Bronchial smooth muscle cell (primary cell): ENCODE measurements at places on chromosomes 6 and 20. TPM values are rescaled to one million over a fixed set of nuclear protein-coding genes. Genes with fewer than 3 reads are reported as not detected.

ARFGEF3 gene
- under 0.01 TPM in 2 replicates for total RNA-seq

SPATA2 gene
- total RNA-seq, result 1.1 and 1.4 TPM in 2 replicates

ZSCAN31 gene
- 38.8 and 53.0 TPM in 2 replicates for total RNA-seq

ENPP3 gene
- 0.17 and 0.32 TPM in 2 replicates for total RNA-seq

ATXN1 gene
- 23.3 and 43.7 TPM in 2 replicates for total RNA-seq

CEP162 gene
- total RNA-seq, result 4.7 and 6.4 TPM in 2 replicates

NOTCH4 gene
- 0.77 and 0.79 TPM in 2 replicates for total RNA-seq

SAMD3 gene
- total RNA-seq, result 4.4 and 4.9 TPM in 2 replicates

TMEM151B gene
- under 0.01 TPM in 2 replicates for total RNA-seq
